ENCODE measurements at places on chromosomes 7 and 10.

GRCh38 chr10:99698504-99699080 lies 33.3 kb downstream of the COX15 start:
- DNase-seq: no peak

- DNase-seq: no peak
These were observed 162.1 kb downstream of the FANK1 start for GRCh38 chr10:126058507-126058906.

DNA sequence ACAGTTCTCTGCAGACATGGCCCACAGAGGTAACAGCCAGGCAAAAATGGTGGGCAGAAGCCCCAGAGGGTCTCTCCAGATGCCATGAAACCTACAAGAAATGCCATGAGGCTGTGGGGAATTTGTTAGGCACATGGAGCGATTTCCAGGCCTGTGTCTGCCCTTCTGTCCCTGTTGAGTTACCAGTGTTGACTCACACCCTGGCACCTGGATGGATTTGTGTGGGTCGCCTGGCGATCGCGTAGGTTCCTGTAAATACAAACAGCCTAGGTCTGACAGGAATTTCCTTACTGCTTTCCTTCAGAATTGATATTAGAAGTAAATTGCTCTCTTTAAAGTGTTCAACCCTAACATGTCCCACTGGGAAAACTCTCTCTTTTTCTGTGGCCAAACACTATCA lies 164.9 kb upstream of the EEPD1 start:
- no peak for DNase-seq

GRCh38 chr7:27647046-27647445 lies 15.6 kb downstream of the HIBADH start:
- DNase-seq: no peak

GRCh38 chr7:39085590-39086049 lies 107.9 kb downstream of the POU6F2 start:
- DNase-seq: no peak

- no peak for DNase-seq
These were observed 248.5 kb downstream of the BUB3 start for GRCh38 chr10:123402656-123403055.

- no peak for DNase-seq
These were observed 563.6 kb downstream of the SUGCT start for GRCh38 chr7:40698214-40698920.

GRCh38 chr10:82497439-82497838 lies 622.4 kb downstream of the NRG3 start:
- no peak for DNase-seq

Measured in activated CD4-positive, alpha-beta T cell treated with anti-CD3 and anti-CD28 coated beads, Interleukin-2, amount 50 U/mL, for 16 hours (primary cell).